ENCODE measurements at places on chromosomes 3 and 15.

DNA sequence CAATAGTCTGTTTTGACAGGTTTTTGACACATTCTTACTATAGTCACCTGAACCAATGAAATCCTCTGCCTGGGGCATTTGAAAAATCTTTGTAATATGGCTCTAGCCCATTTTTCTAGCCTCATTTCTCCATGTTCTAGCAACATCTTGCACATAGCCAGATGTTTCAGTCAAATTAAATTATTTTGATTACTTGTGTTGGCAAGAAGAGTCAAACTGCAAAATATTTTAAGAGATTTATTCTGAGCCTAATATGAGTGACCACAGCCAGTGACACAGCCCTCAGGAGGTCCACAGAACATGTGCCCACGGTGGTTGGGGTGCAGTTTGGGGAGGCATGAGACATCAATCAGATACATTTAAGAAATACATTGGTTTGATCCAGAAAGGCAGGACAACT lies 6.9 kb downstream of the IFT122 start:
- no peak for DNase-seq

DNA sequence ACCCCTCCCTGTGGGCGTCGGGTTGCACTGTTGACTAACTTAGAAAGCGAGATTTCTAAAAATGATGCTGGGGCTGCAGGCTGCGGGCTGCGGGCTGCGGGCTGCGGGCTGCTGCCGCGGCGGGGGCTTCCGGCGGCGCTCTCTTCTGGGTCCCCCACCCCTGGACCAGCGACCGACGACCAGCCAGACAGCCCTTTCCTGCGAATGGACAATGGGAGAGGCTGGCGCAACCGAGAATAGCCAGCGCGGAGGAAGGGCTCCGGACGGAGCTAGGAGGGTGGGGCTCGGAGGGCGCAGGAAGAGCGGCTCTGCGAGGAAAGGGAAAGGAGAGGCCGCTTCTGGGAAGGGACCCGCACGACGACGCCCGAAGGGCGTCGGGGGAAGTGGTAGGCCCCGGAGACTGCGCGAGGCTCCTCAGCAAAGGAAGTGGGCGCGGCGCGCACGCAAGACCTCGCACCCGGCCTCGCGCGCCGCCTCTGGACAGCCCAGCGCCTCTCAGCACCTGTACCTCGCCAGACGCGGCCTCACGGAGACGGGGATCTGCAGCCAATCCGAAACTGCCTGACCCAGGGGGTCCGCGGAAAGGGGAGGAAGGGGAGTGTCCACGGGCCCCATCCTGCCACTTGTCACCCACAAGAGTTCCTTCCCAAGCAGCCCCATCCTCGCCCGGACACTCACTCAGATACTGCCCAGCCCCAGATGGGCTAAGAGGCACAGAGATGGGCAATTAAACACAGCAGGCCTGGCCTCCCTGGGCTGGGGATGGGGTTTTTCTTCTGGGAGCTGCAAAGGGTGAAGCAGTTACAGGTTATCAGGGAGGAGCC lies 70.7 kb downstream of the SLC12A8 start:
- DNase-seq, result peak; percentile 60

- DNase-seq, result no peak
Measured at GRCh38 chr3:152195206-152195605, 73.5 kb upstream of the MBNL1 start.

DNA sequence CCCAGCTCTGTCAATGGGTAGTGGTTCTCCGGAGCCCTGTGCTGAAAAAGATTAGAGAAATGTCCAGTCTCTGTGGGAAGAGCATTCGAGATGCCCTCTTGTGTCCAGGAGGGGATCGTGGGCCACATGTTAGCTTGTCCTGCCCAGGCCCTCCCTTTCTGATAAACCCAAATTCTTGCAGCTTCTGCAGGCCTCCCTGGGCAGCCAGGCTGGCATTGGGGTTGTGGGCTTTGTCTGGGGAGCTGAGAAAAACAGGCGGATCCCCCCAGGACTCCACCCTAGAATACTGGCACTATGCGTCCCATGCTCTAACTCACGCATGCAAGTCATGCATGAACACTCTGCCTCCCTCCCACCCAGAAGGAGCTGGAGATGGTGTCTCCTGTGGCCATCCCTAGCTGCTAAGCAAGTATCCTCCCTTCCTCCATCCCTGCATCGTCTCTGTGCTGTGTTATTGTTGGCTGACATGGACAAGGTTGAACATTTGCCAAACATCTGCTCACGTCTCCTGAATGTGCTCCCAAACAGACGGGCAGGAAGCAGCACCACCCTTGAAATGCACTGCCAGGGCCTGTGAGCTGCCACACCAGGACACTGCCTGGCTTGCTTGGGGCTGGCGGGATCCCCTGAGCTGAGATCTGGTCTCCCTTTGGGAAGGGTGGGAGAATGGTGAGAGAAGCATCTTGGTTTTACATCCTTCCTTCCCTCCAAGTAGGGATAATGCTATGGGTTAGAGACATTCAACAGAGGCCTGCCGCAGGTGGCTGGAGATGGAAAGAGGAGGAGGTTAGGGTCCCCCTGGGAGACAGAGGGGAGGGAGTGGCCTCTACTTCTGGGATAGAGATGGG lies 26.5 kb downstream of the CFAP161 start:
- DNase-seq, result no peak

DNA sequence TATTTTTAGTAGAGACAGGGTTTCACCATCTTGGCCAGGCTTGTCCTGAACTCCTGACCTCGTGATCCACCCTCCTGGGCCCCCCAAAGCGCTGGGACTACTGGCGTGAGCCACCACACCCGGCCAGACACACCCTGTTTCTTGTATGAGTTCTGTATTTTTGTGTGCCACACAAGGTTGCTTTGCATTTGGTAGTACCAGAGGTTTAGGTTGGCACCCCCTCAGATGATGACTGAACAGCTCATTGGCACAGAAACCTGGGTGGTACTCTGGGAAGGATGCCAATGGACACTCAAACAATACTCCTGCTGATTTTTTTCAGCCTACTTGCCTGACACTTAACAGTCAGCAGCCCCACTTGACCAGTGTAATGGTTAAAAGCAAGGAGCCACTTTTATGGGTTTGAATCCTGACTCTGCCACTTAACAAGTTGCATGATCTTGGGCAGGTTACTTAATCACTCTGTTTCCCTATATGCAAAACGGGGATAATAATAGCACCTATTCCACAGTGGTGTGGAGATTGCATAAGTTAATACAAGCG lies 39.2 kb upstream of the BCL2A1 start:
- no peak for DNase-seq

DNA sequence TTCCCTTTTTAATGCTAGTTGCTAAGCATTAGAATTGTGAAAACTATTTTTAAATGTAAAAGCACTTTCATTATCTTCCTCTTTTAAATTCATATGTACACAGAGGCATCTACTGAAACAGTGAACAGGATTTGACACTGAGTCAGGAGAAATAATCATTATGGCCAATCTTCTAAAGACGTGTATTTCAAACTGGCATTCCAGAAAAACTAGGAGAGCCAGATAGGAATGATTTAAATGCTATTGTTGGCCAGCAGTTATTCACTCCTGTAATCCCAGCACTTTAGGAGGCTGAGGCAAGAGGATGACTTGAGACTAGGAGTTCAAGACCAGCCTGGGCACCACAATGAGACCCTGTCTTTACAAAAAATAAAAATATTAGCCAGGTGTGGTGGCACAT lies 67.6 kb upstream of the RAP2B start:
- no peak for DNase-seq

GRCh38 chr3:94405258-94406035 lies 342.6 kb downstream of the NSUN3 start:
- DNase-seq, result no peak

DNA sequence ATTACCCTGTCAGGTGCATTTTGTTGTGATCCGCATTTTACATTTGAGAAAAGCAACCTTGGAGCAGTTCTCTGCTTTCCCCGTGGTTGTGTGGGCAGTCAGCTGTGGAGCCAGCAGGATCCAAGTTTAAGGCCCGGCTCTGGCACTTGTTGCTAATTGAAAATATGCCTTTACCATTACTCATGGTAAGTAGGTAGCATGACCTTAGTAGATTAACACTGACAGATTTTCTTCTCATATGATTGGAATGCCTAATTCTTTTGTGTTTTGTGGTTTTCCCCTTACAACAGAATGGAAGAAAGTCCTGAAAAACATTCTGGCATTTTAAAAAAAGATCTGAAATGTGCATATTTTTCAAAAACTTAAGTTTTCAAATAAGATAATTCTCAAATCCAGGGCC lies 246.5 kb upstream of the LRRN1 start:
- DNase-seq, result no peak

DNA sequence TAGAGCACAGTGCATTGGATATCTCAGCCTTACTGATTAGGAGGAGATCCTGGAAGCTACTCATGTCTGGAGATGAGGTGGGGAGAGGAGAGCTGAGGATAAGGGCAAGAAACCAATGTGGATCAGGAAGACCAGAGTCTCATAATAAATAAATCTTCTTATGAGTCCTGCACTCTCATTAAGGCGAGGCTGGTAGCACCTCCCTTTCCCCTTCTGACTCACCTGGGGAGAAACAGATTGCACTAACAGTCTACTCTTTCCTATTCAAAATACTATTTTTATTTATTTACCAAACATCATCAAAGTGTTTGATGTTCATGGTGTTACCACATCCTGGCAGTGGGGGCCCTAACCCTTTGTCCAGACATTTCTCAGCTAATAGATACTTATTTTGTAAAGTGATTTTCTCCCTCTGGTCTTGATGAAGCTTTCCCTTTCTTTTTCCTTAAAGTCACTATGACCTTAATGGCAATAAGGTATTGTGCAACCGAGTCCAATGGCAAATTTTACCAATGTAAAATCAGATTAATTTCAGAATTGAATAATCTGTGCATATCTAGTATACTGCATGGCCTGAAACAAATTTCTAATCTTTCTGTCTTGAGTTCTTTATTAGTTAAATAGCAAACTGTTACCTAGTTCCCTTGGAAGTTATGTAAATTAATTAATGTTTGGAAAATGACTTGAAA lies 81.1 kb downstream of the IQCH start:
- no peak for DNase-seq

DNA sequence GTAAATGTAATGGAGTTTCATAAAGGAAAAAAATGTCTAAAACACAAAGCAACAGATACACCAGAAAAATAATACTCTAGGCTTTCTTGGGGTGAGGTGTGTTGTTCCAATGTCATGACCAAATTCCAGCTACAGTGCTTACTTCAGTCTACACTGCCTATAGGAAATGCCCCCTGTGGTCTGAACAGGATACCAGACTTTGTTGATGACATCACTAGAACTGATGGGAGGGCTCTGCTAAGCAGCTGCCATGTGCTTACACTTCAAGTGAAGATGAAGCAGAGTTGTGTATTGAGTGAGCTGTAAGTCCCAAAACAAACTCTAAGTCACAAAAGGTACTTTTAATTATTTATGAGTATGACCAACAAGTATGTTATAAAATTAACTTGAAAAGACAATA lies 456.1 kb upstream of the IL12A start:
- no peak for DNase-seq

DNA sequence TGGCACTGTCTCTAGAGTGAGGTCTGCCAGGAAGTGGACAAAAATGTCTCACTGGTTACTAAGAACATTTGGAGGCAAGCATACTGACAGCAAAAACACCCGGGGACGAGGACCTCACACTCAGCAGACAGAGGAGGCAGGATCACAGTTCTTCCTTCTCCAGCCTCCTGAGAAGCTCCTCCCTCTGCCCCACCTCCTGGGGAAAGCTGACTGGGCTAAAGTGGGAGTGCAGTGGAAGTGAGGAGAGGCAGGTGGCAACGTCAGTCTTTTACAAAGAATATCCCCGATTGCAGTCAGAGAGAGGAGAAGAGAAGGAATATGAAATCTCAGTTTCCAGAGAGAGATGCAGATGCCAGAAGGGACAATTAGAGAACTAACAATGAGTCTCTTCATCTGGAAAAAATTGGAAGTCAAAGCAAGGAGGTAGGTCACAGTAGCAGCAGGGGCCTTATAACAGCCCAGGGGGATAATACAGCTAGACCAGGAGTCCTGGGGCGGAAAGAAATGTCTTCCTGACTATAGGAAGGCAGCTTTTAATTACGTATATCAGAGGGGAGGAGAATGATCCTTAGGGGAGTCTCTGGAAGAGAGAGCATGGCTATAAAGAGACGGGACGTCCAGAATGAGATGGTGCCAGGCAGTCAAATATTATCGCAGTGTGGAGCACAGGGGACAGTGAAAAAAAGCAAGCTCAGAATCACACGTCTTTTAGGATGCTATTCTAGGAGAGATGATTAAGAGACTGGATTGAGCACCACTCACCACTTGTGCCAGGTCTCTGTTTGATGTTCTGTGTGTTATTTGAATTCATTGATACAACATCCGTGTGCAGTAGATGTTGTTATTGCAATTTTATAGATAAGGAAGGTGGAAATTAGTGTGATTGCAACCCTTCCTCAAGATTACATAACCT lies 47.2 kb downstream of the LEO1 start:
- no peak for DNase-seq

DNA sequence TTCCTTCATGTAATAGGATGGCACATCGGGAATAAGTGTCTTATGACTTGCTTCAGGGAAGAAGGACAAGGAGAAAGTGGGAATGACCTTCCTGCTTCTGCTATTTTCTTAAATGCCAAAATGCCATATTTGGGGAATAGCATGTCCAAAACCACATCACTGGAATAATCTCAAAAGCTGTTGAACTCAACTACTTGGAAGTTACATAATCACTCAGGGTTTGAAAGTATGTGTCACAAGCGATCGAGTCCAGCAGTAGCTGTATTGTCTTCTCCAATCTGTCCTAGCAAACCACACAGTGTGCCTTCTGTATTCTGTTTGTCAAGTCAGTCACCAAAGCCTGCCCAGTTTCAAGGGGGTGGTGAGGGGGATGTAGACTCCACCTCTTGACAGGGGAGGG lies 58.3 kb upstream of the GADL1 start:
- no peak for DNase-seq

- no peak for DNase-seq
Measured at GRCh38 chr15:74036271-74037170, 42.0 kb downstream of the PML start.

DNA sequence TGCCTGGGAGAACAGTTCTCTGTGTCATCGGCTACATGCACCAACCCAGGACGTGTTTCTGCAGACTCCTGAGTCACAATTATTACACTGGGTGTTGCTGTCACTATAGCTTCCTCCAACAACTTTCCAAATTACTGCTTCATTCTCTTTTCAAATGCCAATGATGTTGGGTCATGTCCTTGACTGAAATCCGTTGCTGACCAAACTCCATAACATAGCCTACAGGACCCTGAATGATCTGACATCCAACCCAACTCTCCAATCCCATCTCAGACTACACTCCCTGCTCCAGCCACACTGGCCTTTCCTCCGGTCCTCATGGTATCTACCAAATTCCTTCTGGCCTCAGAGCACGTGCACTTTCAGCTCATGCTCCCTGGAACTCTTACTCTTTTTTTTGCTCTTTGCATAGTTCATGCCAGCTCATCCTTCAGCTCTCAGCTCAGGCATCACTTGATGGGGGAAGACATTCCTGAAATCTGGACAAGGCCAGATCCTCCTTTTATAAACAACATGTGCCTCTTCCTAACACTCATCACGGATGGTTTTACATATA lies 108.8 kb upstream of the PTPRG start:
- DNase-seq, result no peak

GRCh38 chr15:32828507-32829186 lies 110.8 kb downstream of the GREM1 start:
- DNase-seq, result no peak

All from GM12891 (cell line).